Kidney epithelial cell (primary cell): ENCODE measurements at places on chromosomes 2 and 18.
A peak's percentile ranks its signal among the peaks of the same experiment; 100 is the strongest.

- DNase-seq: no peak
Measured at GRCh38 chr2:121502246-121502645, 28.4 kb upstream of the RNU4ATAC start.

DNA sequence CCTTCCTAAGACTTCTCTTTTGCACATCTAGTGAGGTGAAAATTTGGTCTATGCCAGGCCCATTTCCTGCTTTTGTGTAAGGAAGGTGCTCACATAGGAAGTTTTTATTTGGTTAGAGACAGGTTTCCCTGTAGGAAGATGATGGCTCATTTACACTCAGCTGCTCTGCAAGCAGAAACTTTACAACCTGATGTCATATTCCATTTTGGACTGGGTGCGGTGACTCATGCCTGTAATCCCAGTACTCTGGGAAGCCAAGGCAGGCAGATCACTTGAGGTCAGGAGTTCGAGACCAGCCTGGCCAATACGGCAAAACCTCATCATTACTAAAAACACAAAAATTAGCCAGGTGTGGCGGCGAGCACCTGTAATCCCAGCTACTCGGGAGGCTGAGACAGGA is 35.8 kb downstream of the CASP10 start:
- DNase-seq: no peak

GRCh38 chr2:229417916-229418315 is 146.8 kb upstream of the PID1 start:
- no peak for DNase-seq

- DNase-seq: no peak
Measured at GRCh38 chr2:236380051-236380612, 115.9 kb upstream of the ASB18 start.

DNA sequence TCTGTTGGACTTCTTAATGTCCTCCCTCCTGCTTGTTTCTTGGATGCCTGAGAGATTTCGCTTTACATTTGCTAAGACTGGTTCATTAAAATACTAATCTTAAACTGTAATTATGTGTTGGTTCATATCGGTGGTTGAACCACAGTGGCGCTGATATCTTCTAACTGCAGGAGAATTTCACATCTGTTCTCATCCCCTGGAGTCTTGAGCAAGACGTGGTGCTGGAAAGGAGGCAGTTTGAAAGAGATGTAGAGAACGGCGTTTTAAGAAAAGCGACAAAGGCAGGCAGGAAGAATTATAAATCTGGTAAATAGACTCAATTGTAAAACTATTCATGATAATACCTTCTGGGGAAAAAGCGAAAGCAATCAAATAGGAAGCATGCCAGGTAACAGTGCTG is 79.5 kb downstream of the NXPH2 start:
- DNase-seq: no peak

- no peak for DNase-seq
Measured at GRCh38 chr2:241844831-241845578, 13.7 kb downstream of the PDCD1 start.

- no peak for DNase-seq
Measured at GRCh38 chr2:148842050-148842449, 33.0 kb upstream of the KIF5C start.

GRCh38 chr18:6406075-6406909 is 8.4 kb downstream of the L3MBTL4 start:
- no peak for DNase-seq

GRCh38 chr18:75248426-75249174 is 38.0 kb downstream of the TSHZ1 start:
- no peak for DNase-seq

GRCh38 chr2:7097353-7097895 is 180.2 kb downstream of the RNF144A start:
- DNase-seq: no peak

DNA sequence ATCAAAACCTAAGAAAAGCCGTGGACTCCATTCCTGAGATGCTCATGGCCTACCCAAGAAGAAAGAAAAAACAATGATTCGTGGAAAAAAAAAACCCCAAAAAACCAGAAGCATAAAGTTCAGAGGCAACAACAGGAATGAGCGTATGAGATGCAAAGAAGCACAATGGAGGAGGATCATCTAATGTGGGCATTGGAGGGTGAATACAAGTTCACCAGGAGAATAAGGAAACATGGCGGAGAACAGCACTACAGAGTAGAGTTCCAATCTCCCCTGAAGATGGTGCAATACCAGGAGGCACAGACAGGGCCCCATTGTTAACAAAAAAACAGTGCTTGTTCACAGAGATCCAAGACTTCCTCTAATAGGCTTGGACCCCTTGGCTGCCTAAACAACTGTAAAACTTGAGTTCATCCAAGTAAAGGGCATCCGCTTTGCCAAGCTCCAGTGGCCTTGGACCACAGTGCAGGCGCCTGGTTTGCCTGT is 337.2 kb downstream of the PDE11A start:
- no peak for DNase-seq

DNA sequence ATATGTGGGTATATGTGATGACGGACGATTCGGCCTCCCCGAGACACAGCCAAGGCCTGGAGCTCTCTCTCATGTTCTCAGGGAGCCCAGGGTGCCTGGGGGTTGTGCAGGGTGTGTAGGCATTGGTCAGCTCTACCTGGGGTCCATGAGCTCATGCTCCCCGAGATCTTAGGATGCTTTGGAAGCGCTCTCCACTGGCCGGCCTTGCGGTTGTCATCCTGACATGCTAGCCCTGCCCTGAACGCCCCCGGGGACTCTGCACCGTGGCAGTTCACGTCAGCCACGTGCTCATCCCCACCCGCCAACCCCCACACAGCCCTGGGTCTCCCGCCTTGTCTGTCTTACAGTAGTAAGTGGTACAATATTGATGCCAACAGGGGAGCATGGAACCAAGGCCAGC is 67.8 kb downstream of the RTP5 start:
- no peak for DNase-seq

- DNase-seq: no peak
Measured at GRCh38 chr2:17579605-17580318, 39.3 kb downstream of the VSNL1 start.

DNA sequence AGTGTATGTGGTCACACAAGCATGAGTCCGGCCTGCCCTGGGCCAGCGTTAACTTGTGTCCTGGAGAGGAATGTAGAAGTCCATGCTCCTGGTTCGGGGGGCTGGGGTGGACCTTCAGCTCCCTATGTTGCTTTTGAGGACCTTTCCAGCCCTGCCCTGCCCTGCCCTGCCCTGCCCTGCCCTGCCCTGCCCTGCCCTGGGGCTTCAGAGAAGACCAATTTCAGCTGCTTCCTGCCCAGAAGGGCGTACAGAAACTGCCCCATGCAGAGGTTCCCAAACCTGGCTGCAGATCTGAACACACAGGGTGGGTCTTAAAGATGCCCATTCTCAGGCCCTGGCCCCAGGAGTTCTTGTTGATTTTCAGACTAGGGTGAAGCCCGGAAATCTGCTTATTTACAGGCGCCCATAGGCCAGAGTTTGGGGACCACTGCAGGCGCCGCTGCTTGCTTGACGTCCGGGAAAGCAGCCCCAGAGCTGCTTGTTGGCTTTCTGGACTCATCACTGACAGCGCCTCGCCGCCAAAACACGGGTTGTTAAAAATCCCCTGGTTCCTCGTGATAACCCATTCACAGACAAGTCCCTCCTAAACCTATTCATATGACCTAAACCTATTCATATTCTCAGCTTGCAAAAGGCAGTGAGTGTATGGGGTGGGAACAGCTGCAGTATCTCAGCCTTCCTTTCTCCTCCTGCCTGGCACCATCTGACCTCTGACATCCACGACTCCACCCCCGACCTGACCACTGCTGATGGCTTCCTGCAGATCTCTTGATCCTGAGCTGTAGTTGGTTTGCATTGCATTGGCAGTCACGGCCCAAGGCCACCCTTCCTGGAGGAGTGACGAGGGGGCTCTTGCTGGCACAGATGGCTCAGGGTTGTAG is 198.3 kb downstream of the GLI2 start:
- no peak for DNase-seq

GRCh38 chr2:132824716-132825115 is 154.7 kb upstream of the LYPD1 start:
- peak; percentile 37 for DNase-seq

- no peak for DNase-seq
Measured at GRCh38 chr2:175309799-175310198, 128.3 kb upstream of the ATP5MC3 start.

- DNase-seq: no peak
Measured at GRCh38 chr2:45567974-45568789, 42.9 kb downstream of the SRBD1 start.

DNA sequence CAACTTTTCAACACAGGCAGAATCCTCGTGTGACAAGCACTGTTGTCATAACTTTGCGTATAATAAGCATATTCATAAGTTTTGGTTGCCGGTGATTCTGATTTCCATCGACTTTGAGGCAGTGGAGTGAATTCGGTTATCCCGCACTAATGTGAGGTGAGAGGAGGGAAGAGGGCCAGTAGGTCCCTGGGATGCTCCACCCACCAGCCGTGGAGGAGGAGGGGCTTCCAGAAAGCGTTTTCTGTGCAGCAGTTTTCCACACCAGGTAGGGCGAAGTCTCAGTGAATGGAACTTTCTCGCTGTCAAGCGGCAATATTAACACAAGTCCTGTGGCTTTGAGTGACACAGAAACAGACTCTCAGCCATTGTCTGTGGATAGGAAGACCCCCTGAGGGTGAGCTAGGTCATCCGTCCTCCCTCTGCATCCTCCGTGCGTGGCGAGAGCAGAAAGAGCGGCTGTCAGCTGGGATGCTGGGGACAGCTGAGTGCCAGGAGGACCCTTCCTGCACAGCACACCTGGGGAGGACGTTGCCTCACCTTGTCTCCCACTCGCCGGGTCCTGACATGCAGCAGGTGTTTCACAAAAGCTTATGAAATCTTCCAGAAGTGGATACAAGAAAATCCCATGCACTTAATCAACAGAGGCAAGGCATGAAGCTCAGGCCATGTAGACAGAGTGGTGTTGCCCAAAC is 67.5 kb downstream of the DCDC2C start:
- DNase-seq: no peak

DNA sequence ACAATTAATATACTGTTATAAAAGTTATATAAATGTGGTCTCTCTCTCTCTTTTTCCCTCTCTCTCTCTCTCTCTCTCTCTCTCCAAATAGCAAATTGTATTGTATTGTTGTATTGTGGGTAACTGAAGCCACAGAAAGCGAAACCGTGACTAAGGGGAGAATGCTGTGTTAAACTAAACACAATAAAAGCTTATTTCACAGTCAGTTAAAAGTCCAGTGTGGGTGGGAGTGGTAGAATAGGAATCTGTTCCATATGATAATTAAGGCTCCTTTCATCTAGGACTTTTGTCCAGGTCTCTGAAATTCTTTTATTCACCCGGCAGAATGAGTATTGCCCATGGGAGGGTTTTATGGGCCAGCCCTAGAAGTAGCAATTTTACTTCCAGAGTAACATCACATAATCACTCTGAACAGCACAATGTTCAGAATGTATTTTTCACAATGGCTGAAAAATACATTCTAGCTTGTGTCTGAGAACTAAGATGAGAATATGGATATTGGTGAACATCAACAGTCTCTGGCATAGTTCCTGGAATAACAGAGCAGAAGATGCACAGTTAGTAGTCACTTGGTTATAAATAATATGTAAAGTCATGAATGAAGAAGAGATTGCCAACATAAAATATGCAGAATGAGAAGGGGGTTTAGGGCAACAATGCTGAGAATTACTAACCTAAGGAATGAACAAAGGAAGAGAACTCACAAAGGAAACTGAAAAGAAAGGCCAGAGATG is 399.1 kb downstream of the PLCL1 start:
- no peak for DNase-seq

DNA sequence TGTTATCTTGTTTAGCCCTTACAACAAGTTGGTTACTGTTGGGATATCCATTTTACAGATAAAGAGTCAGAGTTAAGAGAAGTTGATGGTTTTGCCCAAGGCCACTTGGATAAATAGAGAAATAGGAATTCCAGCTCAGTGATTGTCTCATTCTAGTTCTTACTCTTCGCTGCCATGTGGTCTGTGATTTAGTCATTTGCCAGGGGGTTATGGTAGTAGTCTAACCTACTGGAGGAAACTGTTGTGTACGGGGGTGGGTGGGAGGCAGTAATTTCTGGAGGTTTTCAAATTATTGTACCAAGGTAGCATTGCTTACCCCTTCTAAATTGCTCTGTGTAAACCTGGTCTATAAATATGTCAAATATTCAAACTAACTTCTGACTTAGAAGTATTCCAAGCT is 110.4 kb downstream of the MAP2 start:
- DNase-seq: no peak

- no peak for DNase-seq
Measured at GRCh38 chr2:75324861-75325284, 125.6 kb upstream of the TACR1 start.

- DNase-seq: no peak
Measured at GRCh38 chr18:68441241-68441640, 273.7 kb downstream of the TMX3 start.

DNA sequence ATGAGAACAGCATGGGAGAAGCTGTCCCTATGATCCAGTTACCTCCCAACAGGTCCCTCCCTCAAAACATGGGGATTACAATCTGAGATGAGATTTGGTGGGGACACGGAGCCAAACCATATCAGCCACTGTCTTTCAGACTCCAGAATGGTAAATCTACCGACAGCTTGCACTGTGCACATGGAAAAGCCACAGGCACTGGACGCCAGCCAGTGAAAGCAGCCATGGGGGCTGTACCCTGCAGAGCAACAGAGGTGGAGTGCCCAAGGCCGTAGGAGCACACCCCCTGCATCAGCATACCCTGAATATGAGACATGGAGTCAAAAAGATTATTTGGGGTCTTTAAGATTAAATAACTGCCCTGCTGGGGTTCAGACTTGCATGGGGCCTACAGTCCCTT is 218.4 kb downstream of the PDE1A start:
- no peak for DNase-seq

DNA sequence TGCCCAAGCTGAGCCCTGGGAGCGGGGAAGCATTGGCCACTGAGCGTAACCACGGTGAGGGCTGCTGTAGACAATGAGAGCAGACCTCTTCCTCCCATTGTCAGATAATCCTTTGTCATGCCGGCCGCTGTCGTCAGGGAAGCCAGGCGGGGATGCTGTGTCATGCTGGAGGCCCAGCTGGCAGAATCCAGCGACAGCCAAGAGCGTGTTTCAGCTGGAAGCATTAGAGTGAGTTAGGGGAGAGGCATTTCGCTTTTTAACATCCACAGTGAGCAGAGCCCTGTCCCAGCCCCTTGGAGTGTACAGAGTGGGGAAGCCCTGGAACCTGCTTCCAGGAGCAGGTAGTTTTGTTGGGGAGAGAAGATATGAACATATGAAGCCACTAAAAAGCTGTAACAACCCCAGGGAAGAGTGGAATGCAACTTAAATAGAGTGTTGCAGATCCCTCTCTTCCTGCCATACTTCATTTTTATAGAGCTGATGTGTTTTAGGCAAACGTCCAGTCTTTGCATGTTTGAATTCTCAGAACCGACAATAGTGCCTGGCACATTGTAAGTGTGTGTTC is 7.0 kb downstream of the CTIF start:
- no peak for DNase-seq

DNA sequence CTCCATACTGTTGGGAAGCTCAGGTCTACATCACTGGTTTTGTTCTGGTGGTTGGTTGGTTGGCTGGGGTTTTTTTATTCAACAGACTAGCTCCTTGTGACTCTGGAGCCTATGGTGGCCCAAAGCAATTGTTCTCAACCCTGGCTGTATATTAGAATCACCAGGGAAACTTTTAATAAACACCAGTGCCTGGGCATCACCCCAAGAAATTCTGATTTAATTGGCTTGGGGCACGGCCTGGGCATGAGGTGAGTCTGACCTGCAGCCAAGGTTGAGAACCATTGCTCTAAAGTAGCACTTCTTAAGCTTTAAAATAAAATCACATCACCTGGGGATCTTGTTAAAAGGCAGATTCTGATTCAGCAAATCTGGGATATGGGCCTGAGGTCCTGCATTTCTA is 184.1 kb downstream of the C1D start:
- no peak for DNase-seq

GRCh38 chr2:109176928-109177327 is 47.9 kb downstream of the SH3RF3 start:
- no peak for DNase-seq
